Cerebellar cortex (tissue), 1 donor: ENCODE measurements at places on chromosomes 4 and X.

GRCh38 chr4:67531379-67531962 lies 13.8 kb downstream of the CENPC start:
- DNase-seq = no peak

DNA sequence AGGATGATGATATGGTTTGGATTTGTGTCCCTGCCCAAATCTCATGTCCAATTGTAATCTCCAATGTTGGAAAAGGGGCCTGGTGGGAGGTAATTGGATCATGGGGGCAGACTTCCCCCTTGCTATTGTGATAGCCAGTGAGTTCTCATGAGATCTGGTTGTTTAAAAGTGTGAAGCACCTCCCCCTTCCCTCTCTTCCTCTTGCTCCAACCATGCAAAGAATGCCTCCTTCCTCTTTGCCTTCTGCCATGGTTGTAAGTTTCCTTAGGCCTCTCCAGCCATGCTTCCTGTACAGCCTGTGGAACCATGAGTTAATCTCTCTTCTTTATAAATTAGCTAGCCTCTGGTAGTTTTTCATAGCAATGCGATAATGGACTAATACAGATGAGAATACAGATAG lies 19.7 kb upstream of the ALG13 start:
- no peak for DNase-seq

DNA sequence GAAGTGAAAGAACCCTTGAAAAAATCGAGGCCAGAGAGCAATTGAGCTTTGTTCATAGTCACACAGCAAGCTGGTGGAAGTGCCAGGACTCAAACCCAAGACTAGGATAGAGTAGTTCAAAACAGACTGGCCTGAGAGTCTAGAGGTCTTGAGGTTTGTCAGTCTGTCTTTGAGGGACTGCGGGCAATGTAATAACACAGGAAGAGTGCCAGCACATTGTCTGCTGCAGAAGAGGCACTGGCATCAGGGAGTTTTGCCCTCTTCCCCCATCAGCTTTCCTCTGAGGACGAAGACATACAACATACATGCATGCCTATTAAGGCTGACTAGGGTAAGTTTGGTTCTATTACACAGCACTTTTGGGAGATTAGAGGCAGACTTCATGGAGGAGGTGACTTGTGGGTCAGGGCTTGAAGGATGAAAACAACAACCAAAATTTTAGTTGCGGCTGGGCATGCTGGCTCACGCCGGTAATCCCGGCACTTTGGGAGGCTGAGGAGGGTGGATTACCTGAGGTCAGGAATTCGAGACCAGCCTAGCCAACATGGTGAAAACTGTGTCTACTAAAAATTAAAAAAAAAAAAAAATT lies 64.1 kb upstream of the LAS1L start:
- DNase-seq = no peak

- no peak for DNase-seq
These were observed 99.5 kb upstream of the MYOZ2 start for GRCh38 chr4:119035951-119036737.

DNA sequence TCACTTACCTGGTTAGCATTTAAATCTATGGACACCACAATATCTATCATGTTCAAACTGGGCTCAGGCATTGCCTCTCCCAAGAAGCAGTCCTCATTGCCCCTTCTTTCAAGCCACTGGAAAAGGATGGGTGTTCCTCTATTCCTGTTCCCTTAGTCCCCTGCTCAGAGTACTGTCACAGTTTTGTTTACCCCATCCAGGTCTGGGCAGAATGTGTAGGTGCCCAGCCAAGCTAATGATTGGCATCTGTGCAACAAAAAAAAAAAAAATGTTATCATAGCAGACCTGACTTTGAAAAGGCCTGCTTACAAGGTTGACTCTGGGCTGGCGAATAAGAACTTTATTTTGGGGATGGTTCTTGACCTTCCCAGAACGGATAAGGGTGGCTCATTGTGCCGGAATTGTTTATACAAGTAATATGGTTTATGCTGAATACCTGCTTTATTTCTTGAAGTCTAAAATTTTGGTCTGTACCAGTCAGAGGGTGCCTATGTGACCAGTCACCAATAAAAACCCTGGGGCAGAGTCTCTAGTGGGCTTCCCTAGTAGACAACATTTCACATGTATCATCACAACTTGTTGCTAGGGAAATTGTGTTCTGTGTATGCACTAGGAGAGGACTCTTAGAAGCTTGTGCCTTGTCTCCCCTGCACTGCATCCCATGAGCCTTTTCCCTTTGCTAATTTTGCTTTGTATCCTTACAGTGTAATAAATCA lies 47.9 kb downstream of the JADE3 start:
- DNase-seq = no peak

DNA sequence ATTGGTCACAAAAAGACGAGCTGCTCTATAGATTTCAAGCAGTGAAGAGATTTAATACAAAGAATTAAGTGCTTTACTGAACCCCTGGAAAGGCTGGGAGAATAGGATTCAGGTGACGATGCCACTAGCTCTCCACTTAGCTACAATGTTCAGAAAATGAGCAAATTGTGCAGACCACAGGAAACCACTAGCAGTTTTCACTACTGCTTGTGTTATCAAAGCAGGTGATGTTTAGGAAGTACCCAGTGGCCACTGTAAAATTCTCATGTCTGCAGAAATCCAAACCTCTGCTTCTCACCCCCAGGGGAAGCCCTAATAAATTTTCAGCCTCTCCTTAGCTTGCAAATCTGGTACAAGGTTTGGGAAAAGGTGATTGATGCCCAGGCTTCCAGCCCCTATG lies 165.1 kb downstream of the IL1RAPL1 start:
- DNase-seq = no peak

DNA sequence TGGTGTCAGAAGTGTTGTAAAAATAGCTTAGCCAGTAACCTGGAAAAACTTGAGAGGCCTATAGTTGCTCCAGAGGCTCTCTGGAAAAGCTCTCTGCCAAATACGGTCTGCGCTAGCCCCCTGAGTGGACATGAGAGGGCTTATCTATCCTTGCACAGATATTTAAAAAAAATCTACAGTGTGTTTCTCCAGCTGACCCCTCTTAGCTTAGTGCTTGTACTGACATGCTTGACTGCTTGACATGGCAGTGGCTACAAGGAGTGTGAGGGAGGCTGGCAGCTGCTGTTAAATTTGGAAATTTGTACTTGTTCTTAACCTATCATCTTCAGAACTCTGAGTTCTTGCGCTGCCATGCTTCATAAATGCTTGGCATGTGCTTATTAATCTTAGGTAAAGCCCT lies 229.2 kb downstream of the RBMX2 start:
- no peak for DNase-seq

- DNase-seq = peak; percentile 88
These were observed 71.7 kb downstream of the CFAP299 start for GRCh38 chr4:80407246-80407645.

DNA sequence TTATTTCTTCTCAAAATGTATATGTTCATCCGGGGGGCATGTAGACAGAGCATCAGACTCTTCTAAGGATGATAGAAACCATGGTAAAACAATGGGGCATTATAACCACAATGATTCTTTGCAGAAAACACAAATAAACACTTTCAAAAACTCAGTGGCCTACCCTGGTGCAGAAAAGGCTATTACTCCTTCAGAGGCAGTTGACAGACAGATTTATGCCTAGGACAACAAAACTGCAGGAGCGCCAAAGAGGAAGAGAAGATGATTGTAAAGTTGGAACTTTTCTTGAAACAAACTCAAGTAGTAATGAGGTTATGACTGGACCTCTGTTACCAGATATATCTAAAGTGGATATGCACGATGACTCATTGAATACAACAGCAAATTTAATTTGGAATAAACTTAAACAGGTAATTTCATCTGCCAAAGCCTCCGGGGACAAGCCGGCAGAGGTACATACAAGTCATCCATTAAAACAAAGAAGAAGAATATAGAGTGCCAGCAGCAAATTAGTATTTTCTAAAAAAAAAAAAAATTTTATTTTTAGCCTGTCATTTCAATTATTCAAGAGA lies 1068.4 kb upstream of the INTU start:
- DNase-seq = no peak

- DNase-seq = peak; percentile 33
These were observed 194.6 kb upstream of the FTHL17 start for GRCh38 chrX:31266203-31267076.

- DNase-seq = no peak
These were observed 12.1 kb upstream of the MANBA start for GRCh38 chr4:102772738-102773340.

- DNase-seq = no peak
These were observed 42.7 kb upstream of the RASSF6 start for GRCh38 chr4:73662709-73663546.

DNA sequence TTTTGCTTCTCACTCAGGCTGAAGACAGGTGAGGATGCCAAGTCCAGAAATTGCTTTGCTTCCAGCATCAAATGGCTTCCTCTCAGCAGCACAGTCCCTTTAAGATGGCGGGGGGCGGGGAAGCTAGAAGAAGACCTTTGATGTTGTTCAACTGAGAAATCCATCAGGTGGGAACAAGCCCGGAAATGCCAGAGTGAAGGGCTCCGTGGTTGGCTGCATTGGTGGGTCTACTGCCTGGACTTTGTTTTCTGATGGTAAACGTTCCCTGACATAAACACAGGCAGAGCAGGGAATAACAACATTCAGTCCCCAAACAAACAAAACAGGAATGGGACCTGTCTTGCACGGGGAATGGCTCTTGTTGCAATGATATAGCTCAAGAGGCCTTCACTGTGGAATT lies 37.3 kb downstream of the APLN start:
- no peak for DNase-seq

DNA sequence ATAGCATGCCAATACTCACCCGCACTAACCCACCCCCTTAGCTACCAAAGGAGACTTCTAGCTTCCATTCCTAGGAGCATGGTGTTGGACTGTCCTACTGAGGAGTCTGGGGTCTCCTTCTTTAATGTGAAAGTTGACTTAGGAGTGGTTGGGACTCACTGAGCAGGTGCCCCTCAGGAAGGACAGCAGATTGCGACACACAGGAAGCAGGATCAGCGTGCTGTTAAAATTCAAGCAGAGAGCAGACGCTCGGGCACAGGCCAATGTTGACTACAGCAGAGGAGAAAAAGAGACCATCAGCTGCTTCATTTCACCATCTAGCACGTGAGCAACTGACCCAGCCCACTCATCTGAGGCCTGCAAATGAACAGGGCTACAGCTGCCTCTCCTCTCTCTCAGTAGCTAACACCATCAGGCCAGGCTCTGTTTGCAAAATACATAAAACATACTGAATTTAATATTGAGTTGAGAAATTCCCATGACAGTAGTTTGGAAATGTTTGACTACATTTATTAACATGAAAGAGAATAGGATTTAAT lies 10.8 kb downstream of the NOX1 start:
- DNase-seq = no peak

DNA sequence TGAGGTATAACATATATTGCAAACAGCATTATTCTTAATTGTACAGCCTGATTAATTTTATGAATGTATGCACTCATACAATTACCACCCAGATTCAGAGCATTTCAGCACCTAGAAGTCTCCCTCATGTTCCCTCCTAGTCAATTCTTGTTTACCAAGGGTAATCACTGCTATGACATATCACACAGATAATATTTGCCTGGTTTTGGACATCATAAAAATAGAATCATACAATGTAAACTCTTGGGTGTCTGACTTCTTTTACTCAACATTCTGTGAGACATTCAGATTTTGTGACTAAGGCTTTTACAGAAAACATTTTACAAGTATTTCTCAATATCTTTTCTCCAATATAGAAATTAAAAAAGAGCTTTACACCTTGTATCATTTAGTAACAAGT lies 66.9 kb downstream of the PTPN13 start:
- no peak for DNase-seq

DNA sequence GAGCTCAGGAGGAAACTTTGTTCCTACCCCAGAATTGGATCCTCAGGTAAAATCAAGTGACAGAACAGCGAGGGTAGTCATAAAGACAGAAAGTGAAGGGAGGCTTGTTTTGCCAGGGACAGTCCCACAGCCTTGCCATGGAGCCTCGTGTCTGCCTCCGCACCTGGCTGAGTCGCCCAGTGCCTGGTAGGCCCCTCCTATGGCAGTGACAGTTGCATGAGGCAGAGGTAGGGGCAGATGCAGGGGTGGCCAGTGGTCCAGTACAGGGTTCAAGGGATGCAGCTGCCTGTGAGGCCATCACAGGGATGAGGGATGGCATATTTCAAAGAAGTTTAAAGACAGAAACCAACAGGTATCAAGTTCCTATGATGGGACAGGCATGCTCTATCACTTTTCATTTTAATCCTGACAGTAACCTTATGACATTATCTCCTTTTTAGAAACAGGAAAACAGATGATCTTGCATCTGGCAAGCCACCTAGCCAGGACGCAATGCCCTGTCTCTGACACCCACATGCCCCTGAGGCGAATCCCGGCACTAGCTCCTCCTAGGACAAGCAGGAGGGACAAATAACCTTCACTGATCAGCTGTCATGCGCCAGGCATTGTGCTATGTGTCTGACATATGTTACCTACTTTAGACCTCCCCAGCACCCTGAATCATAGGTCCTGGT lies 127.4 kb upstream of the ENPP6 start:
- no peak for DNase-seq
